Activated T-cell treated with anti-CD3 and anti-CD28 coated beads for 4 hours (primary cell): ENCODE measurements at places on chromosomes 13 and 19.

GRCh38 chr19:5231857-5232678 is 108.5 kb downstream of the PTPRS start:
- no peak for DNase-seq

DNA sequence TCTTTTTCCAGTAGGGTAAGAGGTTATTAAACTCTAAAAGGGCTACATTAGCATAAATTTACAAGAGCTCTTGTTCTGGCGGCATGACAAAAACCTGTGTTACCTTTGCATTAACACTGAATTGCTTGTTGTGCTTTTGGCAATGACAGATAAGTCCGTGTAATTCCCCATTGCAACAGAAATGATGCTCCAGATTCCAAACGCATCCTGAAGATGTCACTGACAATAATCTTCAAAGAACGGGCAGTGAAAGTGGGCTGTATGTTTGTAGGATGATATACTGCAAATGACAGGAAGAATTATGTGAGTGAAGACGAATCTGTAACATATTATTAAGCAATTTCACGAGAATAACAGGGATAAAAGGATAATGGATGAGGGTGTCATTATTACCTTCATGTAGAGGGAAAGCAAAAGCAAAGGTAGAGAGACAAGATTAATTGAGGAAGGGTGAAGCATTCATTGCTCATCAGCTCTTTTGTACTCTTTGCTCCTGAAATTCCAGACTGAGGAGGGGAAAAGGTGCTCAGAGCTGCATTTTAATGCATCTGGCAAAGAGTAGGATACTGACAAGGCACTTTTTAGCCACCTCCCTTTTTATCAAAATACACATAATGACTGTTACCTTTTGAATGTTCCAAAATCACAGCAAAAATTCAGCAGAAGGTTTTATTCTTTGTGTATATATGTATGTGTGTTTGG is 38.5 kb upstream of the MAB21L1 start:
- DNase-seq = no peak

DNA sequence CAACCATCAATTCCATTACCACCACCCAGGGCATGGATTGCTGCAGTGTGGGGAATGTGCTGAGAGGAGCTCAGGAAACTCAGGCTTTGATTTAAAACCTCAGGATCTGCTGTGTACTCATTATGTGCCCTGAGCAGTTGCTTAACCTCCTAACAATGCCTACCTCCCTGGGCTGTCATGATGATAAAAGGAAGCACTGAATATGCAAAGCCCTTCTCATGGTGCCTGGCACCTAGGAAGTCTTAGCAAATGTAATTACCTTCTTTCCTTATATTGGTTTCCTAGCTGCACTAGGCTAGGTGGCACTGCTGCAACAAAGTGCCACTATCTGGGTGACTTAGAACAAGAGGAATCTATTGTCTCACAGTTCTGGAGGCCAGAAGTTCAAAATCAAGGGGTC is 62.2 kb downstream of the KCTD12 start:
- DNase-seq = no peak

DNA sequence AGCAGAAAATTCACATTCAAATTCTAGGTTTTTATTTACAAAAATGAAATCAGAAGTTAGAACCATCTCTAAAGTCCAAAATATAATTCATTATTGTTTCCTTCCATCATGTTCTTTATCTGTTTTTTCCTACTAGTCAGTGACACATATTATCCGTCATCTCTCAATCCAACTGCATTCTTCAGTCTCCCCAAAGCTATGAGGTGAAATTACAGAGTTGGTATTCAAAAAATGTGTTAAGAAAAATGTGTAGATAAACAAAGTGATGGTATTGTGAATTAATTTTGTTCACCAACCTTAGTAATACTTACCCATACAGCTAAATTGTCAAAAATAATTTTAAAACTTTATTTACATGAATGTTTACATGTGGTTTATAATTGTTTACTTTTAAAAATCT is 448.7 kb upstream of the MIR17HG start:
- DNase-seq = no peak

- peak; percentile 79 for DNase-seq
Observed at GRCh38 chr19:18007917-18008673, at the start of gene ARRDC2. ARRDC2 (plus strand) TSS chr19:18008170; CDS start chr19:18008311, 141 bp downstream.

- DNase-seq = no peak
Observed at GRCh38 chr13:59846845-59847620, 316.7 kb downstream of the DIAPH3 start.

DNA sequence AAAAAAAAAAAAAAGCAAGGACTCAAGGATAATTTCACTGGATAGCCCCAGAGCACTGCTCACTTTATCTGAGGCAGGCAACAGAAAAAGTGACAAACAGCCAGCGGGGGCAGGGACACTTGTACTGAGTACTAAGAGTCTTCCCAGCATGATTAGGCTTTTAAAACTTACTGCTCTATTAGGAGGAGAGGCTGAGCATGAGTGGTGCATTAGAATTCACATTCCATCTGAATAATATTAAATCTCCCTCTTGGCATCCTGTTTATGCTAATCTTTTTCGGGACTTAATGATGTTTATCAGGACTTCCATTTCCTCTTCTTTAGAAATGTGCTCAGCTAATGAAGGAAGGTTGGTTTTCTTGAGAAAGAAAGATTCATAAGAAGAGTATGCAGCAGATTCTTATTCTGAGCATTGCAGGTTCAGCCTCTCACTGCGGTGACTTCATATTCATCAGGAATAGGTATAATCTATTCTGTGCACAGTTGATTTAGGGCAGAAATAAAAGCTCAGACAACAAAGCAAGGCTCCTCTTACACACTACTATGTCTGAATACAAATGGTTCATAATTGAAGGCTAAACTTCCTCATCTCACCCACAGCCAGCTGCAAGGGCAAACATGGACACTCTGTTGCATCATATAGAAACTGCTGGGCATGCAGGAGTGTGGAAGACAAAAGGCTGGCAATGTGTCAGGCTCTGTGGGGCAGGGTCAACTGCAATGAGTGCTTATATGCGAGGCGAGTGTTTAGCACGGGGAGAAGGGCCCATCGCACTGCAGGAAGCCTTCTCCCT is 107.0 kb downstream of the KL start:
- no peak for DNase-seq

- no peak for DNase-seq
Observed at GRCh38 chr13:51769455-51770127, 34.4 kb downstream of the DHRS12 start.

- no peak for DNase-seq
Observed at GRCh38 chr13:100773923-100774663, 99.5 kb upstream of the TMTC4 start.

- no peak for DNase-seq
Observed at GRCh38 chr13:72586518-72586917, 140.9 kb downstream of the MZT1 start.

- no peak for DNase-seq
Observed at GRCh38 chr19:14695471-14695870, 5.6 kb downstream of the ZNF333 start.

GRCh38 chr19:8592231-8593009 is 15.2 kb upstream of the MYO1F start:
- DNase-seq = peak; percentile 93

DNA sequence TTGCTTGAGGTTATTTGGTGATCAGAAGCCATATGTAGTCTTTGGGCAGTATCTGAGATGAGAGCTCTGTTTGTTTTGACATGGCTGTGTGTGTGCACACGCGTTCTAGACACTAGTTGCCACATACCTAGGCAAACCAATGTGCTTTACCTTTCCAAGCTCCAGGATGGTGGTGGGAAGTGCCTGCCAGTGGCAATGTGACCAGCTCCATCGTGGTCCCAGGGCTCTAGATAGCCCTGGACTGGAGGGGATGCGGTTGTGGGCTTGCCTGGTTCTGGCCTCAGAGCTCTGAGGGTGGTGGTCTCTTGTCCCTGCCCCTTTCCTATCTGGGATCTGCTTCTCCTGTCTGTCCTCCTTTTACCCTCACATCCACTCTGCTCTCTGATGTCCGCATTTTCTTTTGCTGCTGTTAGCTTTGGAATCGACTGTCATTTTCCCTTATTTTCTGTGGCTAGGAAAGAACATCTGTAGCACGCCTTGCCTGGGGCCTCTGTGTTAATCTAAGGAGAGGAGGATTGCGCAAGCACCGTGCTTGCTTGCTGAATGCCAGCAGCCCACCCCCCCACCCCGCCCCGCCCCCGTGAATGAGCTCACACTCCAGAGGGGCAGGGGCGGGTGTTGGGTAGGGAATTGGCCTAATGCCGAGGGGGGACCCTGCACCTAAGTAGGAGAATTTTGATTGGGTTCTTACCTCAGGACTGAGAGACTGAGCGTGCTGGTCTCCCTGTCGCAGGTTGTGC is 89.5 kb downstream of the ARHGEF7 start:
- no peak for DNase-seq

GRCh38 chr13:102935896-102936321 is 90.1 kb downstream of the ERCC5 start:
- DNase-seq = no peak

DNA sequence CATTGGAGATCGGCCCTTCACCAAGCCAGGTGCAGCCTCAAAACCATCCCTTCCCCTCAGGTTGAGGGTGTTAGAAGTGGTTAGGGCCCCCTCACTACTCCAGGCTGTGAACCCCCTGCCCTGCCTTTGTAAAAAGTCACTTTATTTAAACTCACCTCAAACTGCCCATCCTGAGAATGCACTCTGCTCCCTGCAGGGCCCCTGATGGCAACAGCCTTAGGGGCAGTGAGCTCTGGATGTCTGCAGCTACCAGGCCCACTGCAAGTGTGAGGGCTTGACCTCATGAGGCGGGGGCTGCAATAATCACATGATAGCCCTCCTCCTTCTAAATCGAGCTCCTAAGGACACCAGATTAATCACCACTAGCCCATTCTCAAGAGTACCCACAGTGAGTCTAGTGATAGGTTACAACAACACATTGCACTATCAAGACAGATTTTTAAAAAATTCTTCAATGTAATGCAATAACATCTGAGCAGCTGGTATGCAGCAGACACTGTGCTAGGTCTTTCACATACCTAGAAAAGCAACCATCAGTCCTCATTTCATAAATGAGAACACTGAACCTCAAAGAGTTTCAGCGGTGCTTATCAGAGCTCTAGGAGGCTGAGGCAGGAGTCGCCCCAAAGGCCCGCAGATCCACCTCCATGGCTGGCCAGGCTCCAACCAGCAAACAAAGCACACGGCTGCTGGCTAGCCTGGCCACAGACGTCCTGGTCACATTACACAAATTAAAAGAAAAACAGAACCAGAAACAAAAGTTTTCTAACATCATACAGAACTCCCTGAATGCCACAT is 26.0 kb downstream of the SLC7A1 start:
- DNase-seq = no peak

DNA sequence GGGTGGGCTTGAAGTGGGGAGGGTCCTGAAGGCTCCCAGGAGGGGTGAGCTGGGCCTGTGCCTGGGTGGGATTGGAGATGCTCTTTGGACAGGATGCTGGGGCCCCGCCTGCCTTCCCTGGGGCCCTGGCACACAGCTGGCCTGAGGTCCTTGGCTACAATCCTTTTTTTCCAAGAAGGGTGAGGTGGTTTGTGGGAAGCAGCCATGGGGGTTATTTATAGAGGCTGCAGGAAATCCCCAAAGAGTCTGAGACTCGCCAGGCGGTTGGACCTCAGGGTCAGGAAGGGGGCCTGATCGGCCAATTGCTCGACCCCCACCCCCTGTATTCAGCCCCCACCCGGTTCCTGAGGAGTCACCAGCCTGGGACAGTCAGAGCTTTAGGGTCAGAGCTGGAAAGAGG is 10.0 kb downstream of the GTPBP3 start:
- no peak for DNase-seq

- no peak for DNase-seq
Observed at GRCh38 chr19:51742789-51743188, 8.9 kb downstream of the FPR1 start.

DNA sequence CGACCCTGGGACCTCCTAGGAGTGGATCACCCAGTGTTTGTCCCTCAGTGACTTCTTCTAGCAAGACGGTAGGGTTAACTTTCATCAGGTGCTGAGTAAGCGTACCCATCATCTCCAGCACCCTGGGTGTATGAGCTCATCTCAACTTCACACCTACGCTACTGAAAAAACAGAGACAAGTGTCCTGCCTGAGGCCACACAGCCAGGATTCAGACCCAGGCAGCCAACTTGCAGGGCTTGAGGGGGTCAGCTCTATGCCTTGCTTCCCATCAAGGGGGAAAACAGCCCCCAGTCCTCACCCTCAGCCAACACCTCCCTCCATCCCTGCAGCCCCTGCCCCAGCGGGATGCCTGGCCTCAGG is 4.6 kb downstream of the TLE2 start:
- DNase-seq = no peak

DNA sequence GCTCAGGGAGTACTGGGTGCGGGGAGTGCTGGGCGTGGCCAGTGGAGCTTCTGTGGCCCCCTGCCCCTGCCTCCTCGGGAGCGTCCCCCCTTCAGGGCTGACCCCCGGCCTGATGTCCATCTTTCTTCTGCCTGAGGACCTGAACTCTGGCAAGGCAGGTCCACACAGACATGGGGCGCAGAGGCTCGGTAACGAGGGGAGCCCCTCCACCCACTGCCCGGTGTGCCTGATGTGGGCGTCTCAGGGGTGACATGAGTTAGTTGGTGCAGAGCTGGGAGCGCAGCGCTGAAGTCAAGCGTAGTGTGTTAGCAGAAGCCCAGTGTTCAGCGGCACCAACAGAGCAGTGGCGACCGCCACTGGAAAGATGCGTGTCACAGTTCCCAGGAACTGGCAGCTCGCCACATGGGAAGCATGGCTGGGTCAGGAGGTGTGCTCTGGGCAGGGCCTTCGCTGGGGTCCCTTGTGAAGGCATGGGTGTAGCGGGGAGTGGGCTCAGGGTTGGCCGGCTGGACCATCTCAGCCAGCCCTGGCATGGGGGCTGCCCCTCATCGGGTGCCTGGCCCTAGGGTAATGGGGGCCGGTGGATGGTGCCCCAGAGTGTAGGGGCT is 11.5 kb downstream of the THOP1 start:
- DNase-seq = no peak

GRCh38 chr19:44303976-44304568 is 753 bp downstream of the ZNF235 start:
- DNase-seq = no peak

DNA sequence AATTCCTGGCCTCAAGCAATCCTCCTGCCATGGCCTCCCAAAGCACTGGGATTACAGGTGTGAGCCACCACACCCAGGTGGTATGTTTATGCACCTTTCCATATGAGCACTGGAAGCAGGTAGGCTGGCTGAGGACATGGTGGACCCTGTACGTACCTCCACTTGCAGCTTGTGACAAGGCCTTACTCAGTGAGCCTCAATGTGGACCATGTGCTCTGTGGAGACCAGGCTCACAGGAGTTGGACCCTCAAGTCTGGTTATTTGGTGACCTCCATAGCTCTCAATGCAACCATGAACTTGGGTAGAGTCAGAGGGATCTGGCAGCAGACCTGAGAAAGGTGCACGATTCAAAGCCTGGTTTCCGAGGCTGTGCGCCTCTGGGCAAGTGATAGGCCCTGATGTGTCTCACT is 5.5 kb downstream of the ACP4 start:
- DNase-seq = no peak

DNA sequence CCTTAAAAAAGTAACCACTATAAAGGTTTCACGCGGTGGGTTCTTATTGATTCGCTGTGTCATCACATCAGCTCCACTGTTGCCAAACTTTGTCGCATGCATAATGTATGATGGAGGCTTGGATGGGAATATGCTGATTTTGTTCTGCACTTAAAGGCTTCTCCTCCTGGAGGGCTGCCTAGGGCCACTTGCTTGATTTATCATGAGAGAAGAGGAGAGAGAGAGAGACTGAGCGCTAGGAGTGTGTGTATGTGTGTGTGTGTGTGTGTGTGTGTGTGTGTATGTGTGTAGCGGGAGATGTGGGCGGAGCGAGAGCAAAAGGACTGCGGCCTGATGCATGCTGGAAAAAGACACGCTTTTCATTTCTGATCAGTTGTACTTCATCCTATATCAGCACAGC is 30.6 kb downstream of the FGF9 start:
- no peak for DNase-seq

GRCh38 chr13:65593298-65593874 is 1636.8 kb downstream of the PCDH9 start:
- DNase-seq = no peak
